Activated B cell treated with CpG ODN at 0.5 μM for 24 hours (primary cell): ENCODE measurements at places on chromosomes 2 and 18.
A peak's percentile ranks its signal among the peaks of the same experiment; 100 is the strongest.

- no peak for DNase-seq
These were observed 41.7 kb downstream of the ATOH8 start for GRCh38 chr2:85795331-85796045.

- DNase-seq, result no peak
These were observed 184.4 kb upstream of the SESTD1 start for GRCh38 chr2:179449010-179449409.

- DNase-seq, result no peak
These were observed 111.5 kb downstream of the MBD5 start for GRCh38 chr2:148132412-148132811.

DNA sequence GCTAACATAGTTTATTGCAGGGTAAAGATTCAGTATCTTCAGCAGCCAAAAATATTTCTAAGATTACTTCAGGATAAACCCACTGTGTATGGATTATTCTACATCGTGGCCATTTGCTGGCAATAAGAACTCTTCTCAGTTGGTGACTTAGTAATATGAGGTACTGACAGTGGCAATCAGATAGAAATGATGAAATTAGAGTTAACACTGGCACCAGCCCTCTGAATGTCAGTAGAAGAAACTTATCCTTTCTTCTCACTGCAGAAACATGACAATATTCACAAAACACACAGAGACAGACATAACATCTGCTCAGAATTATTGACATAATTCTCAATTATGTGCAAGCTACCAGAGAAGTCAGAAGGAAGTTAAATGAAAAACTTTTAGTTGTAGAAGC is 246.3 kb upstream of the COL3A1 start:
- DNase-seq, result no peak

DNA sequence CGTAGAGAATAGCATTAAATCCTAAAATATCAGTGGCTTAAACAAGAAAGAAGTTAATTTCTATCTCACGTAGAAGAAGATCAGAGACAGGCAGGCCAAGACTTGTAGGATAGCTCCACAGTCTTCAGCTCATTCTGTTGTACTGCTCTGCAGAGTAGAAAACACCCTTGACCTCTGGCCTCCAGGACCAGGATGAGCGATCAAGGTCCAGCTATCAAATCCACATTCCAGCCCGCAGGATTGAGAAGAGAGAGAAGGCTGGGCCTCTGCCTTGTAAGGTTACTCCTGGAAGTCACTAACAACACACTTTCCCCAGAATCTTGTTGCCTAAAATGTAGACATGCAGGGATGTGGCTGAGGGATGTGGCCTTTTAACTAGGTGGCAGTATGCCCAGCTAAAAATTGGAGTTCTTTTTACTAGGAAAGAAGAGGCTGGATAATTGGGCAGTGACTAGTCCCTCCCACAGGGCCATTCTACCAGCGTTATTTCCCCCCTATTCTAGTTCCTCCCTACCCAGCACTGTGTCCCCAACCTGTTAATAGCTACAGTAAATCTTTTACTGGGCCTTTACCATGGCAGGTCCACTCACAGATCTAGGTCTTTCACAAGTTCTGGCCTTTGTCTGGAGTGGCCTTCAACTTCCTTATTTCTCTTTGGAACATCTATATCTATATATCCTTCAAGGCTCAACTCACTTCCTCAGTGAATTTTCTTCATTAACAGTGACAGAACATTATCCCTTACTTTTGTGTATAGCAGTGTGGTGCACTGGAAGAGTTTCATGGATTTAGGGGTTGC is 165.0 kb downstream of the DIS3L2 start:
- no peak for DNase-seq

GRCh38 chr2:69625078-69625795 is 18.3 kb downstream of the AAK1 start:
- no peak for DNase-seq

GRCh38 chr2:199302851-199303250 is 154.9 kb downstream of the SATB2 start:
- DNase-seq, result no peak

GRCh38 chr2:76813084-76813483 is 709.1 kb downstream of the LRRTM4 start:
- DNase-seq, result no peak

GRCh38 chr2:134884435-134884834 is 34.2 kb upstream of the CCNT2 start:
- DNase-seq, result no peak

GRCh38 chr2:20650877-20651730 is at the start of gene HS1BP3:
TSS of gene HS1BP3 (minus strand) at chr2:20651098. CDS start at chr2:20651063, 35 bp downstream.
- peak; percentile 97 for DNase-seq

DNA sequence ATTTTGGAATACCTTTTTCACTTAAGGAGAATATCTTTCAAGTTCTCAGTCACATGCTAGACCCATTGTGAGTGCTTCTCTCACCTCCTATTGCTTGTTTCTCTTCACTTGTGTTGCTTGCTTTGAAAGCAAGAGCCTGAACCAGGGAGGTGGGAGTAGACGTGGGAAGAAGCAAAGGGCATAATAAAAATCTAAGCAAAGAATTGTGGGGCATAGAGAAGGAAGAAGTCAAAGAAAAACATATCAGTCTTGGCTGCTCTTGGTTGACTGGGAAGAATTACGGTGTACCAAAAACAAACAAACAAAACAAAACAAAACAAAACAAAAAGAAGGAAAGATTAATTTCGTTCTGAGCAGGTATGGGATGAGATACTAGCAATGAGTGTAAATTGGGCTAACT is 48.9 kb upstream of the ACVR1 start:
- DNase-seq, result no peak

DNA sequence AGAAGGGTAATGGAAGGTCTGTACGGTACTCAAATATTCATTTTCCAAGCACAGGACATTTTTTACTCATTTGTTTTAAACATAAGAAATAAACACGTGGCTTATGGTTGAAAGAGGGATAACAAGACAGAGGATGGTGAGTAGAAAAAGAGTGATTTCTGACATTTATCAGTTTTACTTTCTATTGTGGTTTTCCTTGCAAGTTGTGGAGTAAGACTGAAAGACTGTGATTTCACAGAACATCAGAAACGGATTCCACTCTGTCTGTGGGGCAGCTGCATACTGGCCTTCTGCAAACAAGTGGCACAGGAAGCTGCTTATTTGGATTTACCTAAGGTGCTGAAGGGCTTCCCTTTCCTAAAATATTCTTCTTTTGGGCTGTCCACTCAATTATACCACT is 122.2 kb upstream of the ITGB6 start:
- no peak for DNase-seq

DNA sequence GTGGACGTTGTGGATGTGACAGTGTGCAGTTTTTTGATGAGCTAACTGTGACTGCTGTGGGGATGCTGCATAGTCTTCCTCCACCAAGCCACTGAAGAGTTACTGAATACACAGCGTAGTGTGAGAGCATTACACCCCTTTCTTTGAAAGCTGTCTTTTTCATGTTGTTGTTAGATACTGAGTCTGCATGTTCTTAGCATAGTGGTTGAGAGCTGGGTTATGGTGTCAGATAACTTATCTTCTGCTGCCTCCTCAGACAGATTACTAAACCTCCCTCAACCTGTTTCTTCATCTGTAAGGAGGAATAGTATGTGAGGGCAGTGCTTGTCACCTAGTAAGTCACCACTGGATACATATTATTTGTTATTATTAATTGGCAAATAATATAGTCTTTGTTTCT is 63.2 kb downstream of the CEP192 start:
- DNase-seq, result no peak

DNA sequence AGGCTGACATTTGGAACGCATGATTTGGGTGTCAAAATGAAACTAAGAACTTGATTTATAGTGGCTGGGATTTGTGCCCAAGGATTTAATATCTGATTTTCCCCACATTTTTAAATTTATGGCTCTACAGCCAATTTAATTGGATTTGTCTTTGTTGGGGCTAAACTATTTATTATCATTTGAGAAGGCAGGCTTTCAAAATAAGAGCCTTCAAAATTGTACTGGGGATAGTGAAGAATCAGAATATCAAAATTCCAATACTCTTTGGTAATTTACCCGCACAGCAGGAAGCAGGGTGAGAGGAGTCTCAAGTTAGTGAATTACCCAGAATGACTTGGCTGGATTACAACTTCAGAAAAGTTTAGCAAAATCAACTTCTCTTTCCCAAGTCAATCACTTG is 278.1 kb downstream of the LRATD1 start:
- DNase-seq, result no peak

- no peak for DNase-seq
These were observed 32.0 kb upstream of the PLB1 start for GRCh38 chr2:28463893-28464292.

- DNase-seq, result no peak
These were observed 3.0 kb upstream of the SIX3 start for GRCh38 chr2:44938287-44939105.

DNA sequence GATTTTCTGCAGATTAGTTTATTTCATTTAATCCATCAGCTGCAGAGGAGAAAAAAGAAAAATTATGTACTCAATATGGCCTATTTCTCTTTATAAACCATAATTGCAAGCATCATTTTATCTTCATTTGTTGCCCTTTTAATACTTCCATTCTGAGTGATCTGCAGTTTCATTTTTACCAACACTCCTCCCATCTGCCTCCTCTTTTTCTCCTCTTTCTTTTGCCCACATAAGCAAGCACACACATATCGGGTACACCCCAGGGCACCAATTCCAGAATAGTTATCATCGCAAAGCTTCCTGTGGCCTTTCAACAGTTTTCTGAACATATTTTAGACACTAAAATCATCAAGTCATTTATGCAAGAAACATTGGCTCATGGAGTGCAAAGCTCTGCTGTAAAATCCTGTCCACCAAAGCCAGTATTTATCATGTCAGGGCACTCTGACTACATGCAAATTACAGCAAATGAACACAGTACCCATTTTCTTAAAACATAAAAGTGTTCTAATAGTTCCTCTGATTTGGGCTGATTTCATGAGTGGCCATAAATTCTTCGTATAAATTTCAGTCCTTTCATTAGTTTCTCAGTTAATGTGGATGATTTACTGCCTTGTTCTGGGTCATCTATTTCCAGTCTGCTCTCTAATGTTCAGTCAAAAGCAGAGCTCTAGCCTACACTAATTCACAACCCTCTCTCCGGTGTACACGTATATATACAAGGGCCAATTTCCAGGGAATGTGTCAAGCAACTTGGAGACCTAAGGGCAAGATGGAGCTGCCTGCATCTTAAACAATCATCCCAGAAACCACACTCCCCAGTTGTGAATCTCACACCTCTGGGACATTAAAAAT is 281.3 kb downstream of the STK39 start:
- DNase-seq, result no peak

- no peak for DNase-seq
These were observed 141.8 kb upstream of the MYT1L start for GRCh38 chr2:2472881-2473280.

DNA sequence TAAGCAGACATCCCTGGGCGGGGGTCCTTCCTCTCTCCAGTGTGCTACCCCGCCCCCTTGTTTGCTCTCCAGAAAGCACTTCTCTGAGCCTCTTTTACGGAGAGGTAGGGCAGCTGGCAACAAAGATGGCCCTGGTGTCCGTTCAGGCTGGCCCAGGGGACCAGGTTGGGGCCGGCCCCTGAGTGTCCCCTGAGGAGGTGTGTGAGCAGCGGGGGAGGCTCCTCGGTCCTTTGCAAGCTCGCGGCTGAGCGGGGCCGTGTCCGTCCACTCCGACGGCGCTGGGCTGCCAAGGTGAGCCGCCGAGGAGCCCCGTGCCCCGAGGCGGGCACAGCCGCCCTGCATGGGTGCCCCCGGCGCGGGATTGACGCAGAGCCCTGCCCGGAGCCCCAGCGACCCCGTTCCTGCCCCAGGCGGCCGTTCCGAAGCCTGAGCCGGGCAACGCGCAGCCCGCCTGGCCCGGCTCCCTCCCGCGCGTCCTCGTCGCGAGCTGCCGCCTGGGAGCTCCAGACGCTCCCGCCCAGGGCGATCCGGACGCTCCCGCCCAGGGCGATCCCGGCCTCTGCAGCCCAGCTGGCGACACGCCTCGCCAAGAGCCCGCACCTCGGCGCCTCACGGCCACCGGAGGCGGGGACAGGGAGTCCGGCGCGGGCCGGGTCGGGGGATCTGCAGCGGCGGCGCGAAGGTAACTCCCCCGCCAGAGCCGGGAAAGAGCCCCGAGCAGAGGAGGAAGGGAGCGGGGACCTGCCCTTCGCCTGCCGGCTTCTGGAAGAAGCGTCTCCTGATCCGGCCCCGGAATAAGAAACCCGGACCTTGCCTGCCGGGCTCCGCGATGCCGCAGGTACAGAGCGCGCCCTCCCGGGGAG is at the start of gene PROKR1:
Gene PROKR1 (plus strand): TSS at position 569 of the 863 bp plus-strand sequence. CDS start 2,243 bp downstream, outside the sequence.
- peak; percentile 26 for DNase-seq

GRCh38 chr2:121309801-121310200 is 24.8 kb upstream of the TFCP2L1 start:
- DNase-seq, result no peak

DNA sequence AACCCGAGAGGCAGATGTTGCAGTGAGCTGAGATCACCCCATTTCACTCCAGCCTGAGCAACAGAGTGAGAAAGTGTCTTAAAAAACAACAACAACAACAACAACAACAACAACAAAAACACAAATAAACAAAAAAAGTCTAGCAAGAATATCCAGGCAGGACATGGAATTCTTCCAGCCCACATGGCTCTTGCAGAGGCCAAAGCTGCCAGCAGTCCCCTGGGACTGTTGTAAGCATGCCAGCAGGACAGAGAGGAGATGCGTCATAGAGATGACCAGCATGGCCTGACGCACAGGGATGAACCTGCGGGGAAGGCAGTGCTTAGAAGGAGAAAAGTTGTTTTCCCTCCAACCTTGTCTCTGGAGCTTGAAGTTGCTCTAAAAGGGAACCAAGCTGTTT is 182.3 kb upstream of the PGAP1 start:
- no peak for DNase-seq

DNA sequence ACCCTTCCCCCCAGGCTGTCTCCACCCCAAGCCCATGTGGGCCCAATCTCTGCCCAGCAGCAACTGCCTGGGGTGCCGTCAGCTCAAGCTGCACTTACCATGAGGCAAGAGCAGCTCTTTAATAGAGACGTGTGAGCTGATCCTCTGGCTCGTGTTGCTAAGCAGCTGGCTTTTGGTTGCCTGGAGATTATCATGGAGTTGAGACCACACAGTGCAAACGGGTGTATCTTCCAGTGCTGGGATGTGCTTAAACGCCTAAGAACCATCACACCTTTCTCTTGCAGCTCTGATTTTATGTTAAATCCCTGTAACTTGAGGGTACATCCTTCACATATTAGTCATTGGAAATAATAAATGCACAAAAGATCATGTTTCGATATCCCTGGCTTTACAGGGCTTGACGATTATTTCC is 271.1 kb downstream of the PRKCE start:
- DNase-seq, result no peak

- no peak for DNase-seq
These were observed 498.6 kb downstream of the TXNL1 start for GRCh38 chr18:56139792-56140254.

DNA sequence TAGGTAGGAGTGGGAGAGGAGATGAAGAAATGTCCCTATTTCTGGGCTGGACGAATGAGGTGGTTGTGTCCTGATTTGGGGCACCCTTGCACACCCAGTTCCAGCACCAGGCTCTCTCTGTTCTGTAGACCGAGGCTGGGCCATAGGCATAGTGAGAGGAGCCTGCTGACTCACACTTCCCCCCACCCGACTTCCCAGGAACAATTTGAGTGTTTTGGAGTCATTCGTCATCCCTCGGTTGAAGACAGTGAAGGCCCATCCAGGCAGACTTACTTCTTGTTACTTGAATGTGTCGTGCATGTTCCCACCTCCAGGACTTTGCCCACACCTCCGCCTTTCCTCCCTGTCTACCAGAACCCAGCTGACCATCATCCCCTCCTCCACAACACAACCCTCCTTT is 179.1 kb downstream of the HAUS1 start:
- DNase-seq, result no peak
